Lung (tissue), 17 donors: ENCODE measurements at places on chromosomes 2 and 18. TPM values are rescaled to one million over a fixed set of nuclear protein-coding genes. Genes with fewer than 3 reads are reported as not detected.

INSIG2 gene
- polyA plus RNA-seq = 19.2 TPM

TCF7L1 gene
- 12.9 TPM for polyA plus RNA-seq

GRCh38 chr2:164903951-164904350 lies 51.4 kb downstream of the SLC38A11 start:
- no peak for DNase-seq

DNA sequence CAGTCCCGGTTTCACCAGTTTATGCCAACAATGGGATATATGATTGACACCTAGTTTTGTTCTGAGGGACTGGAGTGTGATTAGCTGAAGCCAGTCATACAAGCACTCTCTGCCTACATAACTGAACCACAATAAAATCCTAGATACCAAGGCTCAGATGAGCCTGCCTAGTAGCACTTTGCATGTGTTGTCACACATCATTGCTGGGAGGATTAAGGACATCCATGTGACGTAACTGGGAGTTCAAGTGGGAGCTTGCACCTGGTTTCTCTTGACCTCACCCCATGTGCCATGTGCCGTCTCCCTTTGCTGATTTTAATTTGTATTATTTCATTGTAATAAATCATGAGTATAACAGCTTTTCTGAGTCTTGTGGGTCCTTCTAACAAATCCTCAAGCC lies 90.3 kb downstream of the TMEM163 start:
- DNase-seq = no peak

DNA sequence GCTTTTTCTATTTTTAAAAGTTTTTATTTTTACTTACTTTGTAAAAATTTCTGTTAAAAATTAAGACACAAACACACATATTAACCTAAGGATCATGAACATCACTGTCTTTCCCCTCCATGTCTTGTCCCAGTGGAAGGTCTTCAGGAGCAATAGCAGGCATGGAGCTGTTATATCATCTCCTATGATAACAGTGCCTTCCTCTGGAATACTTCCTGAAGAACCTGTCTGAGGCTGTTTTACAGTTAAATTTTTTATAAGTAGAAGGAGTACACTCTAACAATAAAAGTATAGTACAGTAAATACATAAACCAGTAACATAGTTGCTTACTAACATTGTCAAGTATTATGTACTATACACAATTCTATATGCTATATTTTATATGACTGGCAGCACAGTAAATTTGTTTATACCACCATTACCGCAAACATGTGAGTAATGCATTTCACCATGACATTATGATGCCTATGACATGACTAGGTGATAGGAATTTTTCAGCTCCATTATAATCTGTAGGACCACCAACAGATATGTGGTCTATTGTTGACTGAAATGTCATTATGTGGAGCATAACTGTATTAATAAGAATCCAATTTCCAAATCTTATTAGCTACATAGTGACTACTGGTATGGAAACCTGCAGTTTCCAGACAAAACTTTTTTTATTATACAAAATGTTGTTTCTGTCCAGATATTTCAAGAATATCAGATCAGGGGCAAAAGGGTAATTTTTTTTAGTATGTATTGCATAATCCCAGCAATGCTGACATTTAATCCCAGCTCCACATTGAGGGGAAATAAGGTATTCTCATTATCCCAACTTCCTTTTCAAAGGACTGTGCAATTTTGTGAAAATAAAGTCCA lies 337.2 kb upstream of the SLC39A10 start:
- DNase-seq = no peak

- no peak for DNase-seq
These were observed 33.9 kb downstream of the ADCY3 start for GRCh38 chr2:24886126-24886501.

- no peak for DNase-seq
These were observed 258.2 kb downstream of the IKZF2 start for GRCh38 chr2:212893216-212893615.

DNA sequence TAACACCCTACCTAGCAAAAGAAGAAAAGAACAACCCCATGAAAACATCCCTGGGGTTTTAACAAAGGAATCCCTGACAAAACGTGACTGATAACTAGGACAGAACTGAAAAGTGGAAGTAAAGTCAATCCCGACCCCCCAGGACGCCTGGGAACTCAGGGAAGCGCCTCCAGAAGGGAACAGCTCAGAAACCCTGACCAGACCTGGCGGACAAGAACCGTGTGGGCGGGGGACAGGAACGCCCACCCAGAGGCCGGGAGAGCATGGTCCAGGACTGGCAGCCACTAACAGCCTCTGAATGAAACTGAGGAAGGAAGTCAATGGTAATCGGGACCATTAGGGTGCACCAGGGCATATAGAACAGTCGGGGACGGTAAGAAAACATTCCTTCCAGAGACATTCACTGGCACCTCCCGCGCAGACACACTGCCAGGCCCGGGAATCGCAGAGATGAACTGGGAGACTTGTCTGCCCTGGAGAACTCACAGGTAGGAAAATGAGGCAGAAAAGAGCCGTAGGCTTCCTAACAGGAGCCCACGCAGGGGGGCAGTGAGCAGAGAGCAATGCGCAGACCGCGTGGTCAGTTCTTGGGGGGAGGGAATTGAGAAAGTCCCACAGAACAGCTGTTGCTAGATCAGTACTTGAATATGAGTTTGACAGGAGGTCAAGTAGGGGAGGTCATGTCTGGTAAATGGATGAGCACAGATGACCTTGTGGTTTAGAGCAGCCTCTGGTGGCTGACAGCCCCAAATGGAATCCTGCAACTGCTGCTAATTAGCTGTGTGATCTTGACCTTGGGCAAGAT lies 1.3 kb upstream of the TBC1D8 start:
- peak; percentile 70 for DNase-seq

DNA sequence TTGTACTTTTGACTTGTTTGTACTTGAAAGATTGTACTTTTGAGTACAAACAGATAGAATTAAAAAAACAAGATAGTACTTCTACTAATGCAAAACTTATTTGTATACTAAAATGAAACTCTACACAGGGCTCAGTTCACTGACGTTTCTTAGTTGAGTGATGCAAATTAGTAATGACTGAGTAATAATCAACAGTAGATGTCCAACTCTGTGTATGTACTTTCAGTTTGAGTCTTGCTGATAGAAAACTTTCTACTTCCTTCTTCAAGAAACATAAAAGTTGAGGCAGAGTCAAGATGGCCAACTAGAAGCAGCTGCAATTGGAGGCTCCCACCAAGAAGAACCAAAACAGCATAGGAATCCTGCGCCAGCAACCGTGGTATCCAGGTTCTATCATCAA lies 585.0 kb downstream of the NR4A2 start:
- no peak for DNase-seq

GRCh38 chr2:11145350-11145749 lies 9.9 kb upstream of the SLC66A3 start:
- no peak for DNase-seq
